HepG2 (cell line): ENCODE measurements at places on chromosomes 12 and 14.

- DNase-seq, result no peak
Observed at GRCh38 chr14:30312214-30312613, 246.7 kb upstream of the G2E3 start.

DNA sequence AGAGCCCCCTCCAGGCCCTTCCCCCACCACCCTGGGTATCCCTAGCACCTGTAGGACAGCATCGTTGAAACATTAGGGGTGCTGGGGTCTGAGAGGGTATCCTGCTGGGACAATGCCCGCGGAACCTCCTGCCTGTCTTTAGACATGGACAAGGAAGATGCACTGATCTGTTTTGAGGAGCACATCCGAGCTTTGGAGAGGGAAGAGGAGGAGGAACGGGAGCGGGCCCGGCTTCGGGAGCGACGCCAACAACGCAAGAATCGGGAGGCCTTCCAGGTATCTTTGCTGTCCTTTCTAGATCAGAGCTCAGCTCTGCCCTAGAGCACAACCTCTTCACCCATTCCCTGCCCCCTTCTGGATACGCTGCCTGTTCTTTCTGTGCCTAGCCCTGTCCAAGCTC is 13.2 kb downstream of the PRPF40B start:
- DNase-seq, result no peak

DNA sequence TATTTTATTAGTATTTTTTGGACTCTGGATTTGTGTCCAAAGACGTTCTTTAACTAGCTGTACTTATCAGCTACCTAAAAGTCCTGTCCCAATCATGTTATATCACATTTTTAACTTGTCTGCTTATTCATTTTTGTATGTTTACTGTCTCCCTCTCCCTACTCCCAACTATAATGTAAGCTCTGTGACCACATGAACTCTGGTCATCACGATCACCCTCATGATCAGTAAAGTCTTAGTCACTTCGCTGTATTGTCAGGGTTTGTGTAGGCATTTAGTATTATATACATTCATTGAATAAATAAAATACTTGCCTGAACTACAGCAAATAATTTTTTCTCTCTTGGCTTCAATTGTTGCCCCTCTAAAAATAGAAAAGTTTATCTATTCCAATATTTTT is 211.0 kb downstream of the PIK3C2G start:
- DNase-seq, result no peak

DNA sequence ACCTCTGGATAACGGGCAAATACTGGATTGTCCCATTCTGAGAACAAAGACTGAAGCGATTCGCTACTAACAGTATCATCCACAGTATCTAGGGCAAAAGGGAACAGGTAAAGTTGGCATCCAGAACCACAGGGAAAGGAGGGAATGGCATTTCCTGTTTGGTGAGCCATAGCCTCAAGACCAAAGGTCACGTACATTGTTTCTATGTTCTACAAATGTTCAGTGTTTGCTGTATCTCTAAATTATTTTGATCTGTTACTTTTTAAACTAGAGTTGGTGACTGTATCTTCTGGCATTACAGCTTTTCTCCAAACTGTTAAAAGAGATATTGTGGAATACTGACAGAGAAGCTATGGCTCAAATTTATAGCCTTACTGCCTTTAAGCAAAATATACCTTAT is 9.7 kb downstream of the MLH3 start:
- DNase-seq, result peak; percentile 84

DNA sequence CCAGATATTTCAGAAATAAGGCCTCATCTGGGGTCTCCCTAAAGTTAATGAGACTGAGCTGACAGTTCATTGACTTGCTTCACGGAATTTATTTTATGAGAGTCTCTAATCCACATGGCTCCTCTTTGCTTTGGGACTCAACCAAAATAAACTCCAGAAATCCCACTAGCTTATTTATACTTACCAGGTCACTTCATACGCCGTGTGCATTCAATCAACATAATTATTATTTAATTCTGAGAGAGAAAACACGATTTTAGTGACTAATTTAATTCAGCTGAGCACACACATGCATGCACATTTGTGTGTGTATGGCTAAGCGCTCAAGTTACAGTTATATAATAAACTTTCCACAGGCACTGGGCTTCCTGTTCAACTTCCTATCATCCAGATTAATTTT is 333.4 kb upstream of the CCDC196 start:
- no peak for DNase-seq

GRCh38 chr12:70661466-70662161 is 24.4 kb upstream of the PTPRB start:
- no peak for DNase-seq

- peak; percentile 67 for DNase-seq
Observed at GRCh38 chr12:124566161-124566996, 1.0 kb downstream of the NCOR2 start.

DNA sequence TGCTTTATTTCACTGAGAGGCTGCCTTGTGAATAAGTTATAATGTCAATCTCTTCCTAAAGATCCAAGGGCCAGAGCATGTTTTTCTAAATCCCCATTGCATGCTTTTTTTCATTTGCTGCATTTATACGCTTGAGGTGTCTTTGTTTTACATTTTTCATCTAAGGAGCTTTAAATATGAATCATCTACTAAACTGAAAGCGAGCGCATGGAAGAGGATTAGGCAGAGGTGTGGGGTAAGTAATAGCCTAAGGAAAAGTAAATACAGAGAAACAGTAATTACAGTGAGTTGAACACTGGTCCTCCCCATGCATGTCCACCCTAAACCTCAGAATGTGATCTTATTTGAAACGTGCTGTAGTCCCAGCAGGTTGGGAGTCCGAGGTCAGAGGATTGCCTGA is 76.4 kb upstream of the METAP2 start:
- DNase-seq, result no peak

DNA sequence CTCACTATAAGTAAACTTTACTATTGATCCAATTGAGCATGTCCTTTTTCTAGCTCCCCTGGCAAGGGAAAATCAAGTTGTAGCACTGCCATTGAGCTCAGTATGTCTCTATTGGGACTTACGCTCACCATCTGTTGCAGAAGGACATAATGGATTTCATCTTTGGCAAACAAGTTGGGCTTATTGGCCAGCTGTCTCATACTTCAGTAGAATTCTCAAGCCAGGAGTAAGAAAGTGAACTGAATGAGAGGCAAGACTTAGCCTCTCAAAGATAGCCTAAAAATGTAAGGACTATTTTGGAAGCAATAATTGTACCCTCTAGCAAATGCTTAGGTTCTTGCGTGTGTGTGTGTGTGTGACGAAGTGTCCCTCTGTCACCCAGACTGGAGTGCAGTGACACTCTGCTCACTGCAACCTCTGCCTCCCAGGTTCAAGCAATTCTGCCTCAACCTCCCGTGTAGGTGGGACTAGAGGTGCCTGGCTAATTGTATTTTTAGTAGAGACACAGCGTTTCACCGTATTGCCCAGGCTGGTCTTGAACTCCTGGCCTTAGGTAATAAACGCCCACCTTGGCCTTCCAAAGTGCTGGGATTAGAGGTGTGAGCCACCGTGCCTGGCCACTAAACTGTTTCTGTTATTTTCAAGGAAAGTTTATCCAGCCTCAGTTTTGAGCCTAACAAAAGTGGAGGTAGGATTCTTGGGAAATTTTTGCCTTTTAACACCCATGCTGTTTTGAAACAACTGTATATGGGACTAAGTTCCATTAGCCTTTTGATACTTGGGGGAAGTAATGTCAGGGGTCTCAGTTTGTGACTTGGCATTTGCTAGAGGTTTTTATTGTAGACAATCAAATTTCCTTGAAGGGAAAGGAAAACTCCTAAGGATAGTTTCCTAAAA is 7.0 kb downstream of the HNRNPA1 start:
- no peak for DNase-seq
